ENCODE measurements at places on chromosomes 7 and 10.

DNA sequence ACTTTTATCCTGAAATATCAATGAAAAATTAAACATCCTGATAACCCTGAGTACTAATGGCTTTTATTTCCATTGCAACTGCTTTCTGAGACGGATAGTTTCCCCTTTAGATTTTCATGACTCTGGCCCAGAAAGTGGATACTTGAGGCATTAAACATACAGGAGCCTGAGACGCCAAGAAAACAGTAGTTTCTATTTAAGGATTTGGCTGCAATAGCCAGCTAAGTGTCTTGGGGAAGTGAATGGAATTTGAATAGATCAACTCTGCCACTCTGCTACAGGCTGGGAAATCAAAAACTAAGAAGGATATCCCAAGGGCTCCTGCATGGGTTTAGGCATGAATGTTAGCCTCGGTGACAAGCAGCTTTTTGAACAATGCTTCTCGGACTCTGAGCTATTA is 24.7 kb upstream of the GPAM start:
- no peak for DNase-seq

DNA sequence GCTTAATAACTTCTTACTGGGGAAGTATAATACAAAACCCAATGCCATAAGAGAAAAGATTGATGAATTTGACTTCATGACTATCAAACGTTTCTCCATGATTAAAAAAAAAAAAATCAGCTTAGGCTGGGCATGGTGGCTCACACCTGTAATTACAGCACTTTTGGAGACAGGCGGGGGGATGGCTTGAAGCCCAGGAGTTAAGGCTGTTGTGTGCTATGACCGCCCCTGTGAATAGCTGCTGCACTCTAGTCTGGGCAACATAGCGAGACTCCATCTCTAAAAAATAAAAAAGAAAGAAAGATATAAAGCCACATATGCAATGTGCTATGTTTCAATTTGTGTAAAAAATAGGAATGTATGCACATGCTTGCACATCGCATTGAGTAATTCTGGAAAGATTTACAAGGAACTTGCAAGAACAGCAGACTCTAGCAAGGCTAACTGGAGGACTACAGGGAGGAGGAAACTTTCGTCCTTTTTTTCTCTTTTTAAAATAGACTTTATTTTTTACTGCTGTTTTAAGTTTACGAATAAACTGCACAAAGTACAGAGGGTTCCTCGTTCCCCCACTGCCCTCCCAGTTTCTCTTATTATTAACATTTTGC is 10.3 kb upstream of the RARRES2 start:
- no peak for DNase-seq

GRCh38 chr7:131183611-131184119 is 144.0 kb upstream of the MKLN1 start:
- no peak for DNase-seq

DNA sequence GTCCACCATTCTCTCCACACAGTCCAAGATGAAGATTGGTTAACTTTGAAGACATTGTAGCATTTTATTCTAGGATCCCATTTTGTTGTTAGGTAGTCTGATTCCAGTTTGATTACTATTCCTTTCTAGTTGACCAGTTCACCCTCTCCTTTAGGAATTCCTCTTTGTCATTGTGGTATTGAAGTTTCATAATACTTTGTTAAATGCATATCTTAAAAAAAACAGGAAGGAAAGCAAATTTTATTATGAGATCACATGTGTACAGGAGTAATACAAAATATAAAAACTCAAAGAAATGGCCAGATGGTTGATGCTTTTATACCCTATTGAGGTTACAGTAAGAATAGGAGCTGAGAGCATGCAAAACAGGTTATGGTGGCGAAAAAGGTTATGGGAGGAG is 15.5 kb upstream of the SEMA3C start:
- peak; percentile 69 for DNase-seq

DNA sequence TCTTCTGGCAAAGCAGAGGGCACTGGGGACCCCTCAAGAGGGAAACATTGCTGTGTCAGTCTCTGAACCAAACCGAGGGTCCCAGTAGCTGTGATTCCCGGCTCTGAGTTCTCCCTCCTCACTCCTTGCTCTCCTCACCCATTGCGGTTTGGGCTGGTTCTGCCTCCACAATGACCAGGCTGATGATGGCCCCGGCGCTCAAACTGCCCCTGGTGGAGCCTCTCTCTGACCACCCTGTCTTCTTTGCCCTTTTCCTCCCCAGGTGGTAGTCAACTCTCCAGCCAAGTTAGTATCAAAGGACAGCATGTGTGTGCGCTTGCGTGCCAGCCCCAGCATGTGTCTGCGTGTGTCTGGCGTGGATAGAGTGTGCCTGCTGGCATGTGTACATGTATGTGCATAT is 17.1 kb downstream of the LDB3 start:
- DNase-seq = no peak

- DNase-seq = peak; percentile 70
Measured at GRCh38 chr7:78020874-78021249, 222.3 kb downstream of the PHTF2 start.

DNA sequence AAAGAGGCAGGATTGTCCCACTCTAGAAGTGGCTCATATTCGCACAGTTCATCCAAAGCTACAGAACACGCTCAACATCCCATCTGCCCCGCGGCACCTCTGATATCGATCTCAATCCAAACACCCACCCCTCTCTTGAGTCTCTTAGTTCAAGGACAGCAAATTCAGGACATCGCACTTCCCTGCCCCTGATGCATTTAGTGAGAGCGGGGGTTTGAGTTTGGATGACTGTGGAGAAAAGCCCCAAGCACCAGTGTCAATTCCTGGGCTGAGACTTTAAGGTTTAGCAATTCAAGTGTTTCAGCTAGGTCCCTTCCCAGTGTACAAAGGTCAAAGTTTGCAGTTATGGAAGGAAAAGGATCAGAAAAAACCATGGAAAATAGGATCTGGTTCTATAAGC is 166.2 kb downstream of the LYZL1 start:
- no peak for DNase-seq

DNA sequence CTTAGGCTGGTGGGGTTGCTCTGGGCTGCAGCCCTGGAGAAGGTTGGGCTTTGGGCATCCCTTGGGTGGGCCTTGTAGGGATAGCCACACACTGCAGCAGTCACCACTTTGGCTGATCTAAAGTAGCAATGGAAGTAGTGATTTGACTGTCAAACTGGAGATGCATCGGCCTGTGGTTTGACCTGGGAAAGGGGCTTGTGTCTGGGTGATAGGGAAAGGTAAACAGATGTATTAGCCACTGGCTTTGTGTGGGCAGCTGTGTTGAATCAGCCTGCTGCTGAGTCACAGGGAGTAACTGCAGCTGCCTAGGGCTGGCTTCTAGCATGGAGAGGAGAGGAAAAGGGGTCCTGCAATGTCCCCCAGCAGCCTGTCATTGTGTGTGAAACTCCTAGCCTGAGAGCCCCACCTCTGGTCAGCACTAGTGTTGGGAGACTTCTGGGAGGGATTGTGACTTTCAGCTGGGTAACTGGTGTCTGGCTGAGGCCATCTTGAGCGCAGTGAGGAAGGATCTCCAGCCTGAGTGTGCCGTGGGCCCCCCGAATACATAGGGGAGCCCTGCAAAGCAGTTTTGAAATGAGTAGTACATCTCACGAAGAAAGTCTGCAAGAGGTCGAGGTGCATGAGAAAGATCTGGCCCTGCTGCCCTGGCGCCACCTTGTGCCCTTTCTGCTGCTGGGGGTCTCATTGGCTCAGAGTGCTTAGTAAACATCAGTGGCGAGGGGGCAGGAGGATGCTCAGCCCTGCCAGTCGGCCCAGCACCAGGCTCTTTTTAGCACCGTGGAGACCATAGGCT is 117.3 kb downstream of the FANK1 start:
- DNase-seq = peak; percentile 91

GRCh38 chr7:28686418-28686800 is 271.7 kb downstream of the TRIL start:
- peak; percentile 78 for DNase-seq

- DNase-seq = peak; percentile 68
Measured at GRCh38 chr7:74206589-74207120, 3.2 kb upstream of the LAT2 start.

DNA sequence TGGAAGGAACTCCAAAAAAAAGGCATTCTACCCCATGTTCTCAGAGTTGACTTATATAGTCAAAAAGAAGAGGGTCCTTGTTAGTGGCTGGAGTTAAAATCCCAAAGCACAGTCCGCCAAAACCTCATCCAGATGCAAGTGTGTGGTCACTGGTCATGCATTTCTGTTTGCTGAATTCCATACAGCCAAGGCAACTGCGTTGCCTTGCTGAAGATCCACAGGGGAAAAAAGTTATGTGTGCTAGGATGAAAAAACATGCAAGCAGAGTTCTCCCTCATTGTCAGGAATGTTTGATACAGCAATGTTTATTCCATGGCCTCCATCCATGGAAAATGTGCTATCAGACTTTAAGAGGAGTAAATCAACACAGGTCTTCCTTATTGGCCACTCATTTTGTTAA is 213.1 kb downstream of the CREB5 start:
- DNase-seq = no peak

GRCh38 chr7:17674943-17675608 is 265.2 kb downstream of the SNX13 start:
- no peak for DNase-seq

DNA sequence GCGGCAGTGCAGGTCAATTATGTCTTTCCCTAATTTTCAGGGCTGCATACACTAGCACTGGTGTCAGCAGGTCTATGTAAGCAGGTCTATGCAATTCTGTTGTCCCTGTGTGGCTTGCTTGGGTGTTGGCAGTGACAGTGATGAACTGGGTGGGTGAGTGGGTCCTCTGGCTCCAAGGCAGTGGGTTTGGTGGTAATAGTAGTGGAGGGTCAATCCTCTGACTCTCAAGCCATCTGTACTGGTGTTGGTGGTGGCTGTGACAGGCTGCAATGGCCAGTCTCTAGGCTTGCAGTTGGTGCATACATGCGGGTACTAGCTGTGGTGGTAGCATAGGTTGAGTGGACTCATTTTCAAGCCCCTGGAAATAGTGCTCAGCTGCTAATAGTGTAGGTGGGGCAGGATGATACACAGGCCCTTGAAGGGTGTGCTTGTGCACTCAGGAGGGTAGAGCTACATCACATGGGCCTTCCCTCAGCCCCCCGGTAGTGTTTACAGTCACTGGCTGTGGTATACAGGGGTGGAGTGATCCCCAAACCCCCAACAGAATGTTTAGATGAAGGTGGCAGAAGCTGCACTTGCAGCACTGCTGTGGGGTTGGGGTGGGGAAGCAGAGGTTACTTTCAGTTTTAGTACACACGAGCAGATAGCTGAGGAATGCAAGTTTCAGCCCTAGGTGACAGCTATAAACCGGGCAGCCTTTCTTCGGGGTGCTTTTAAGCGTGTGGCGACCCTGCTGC is 331.3 kb downstream of the PCDH15 start:
- no peak for DNase-seq

DNA sequence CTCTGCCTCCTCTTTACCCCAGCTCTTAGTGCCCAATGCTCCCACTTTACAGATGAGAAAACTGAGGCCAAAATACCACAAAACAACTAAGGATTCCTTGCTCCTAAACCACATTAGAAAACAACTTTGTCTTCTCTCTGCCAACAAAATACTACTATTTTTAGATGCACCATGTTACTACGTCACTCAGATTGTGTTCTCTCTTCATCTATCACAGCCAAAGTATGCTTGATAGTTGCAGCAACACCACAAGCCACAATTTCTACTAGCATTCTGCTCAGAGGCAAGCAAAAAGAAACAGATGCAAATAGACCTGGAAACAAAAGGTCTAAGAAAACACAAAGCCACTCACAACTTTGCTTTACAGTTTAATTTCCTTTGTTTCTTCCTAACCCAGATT is 3.3 kb upstream of the PDE1C start:
- no peak for DNase-seq

- no peak for DNase-seq
Measured at GRCh38 chr10:69056129-69056528, 31.8 kb upstream of the SRGN start.

DNA sequence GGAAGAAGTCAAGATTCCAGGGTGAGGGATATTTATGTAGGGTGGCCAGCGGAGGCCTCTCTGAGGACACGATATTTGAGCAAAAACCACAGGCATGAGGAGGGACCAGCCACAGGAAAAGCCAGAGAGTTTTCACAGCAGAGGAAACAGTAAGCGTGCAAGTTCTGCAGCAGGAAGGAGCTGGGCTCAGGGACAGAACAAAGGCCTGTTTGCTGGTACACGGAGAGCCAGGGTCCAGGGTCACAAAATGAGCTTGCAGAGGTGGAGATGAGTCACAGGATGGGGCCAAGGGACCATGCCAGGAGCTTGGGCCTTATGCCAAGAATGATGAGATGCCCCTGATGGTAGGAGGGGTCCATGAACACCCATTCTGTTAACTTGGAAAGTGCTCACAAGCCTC is 283.5 kb downstream of the PLXNA4 start:
- no peak for DNase-seq

DNA sequence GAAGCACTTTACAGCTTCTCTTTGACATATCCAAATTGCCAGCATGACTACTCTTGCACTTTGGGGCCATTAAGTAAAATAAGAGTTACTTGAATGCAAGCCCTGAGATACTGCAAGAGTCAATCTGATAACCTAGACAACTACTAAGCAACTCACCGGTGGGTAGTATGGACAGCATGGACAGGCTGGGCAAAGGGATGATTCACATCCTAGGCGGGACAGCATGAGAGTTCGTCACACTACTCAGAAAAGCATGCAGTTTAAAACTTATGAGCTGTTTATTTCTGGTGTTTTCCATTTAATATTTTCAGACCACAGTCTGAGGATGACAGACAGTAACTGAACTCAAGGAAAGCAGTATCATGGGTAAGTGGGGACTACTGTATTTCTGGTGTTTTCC is 84.0 kb downstream of the ORC5 start:
- DNase-seq = peak; percentile 57

DNA sequence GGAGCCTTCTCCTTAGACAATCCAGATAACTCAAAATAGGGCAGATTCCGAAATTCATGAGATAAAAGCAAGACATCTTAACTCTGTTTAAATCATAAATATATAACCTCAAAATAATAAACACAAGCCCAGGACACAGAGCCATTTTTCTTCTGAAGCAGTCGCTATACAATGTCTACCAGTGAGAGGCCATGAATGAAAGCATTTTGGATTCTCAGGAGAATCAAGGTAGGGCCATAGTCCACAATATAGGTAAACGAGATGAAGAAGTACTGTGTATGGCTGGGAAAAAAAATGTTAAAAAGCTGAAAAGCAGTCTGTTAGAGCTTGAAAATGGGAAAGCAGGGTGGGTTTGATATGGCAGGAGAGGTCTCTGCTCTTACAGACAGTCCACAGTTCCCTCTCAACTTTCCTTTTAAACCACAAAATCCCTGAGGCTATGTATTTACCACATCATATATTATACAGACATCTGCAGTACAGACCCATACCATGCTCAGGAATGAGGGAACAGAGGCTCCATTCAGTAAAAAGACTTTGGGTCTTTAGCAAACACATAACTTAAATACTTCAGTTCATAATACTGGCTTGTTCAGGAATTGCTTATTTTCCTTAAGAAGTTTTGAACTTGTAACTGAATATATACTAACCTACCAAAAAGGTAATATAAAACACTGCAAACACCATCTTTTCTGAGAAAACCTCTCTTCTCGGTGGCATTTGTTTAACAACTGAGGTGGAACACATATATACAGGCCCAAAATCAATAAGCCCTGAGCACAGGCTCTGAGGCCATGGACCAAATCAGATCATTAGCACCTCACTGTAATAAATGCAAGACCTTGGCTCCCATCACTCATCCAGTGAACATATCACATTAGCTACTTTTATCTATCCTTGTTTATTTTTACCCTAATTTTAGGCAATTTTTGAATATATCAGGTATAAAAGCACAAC is 109.3 kb downstream of the SORBS1 start:
- DNase-seq = no peak

GRCh38 chr7:138889582-138890498 is 91.3 kb downstream of the KIAA1549 start:
- DNase-seq = no peak

- DNase-seq = no peak
Measured at GRCh38 chr7:110808361-110808760, 282.6 kb upstream of the LRRN3 start.

GRCh38 chr10:78292250-78292981 is 258.8 kb downstream of the RPS24 start:
- DNase-seq = no peak
